ENCODE measurements at places on chromosomes 16 and 17. TPM values are rescaled to one million over a fixed set of nuclear protein-coding genes. Genes with fewer than 3 reads are reported as not detected.

DNA sequence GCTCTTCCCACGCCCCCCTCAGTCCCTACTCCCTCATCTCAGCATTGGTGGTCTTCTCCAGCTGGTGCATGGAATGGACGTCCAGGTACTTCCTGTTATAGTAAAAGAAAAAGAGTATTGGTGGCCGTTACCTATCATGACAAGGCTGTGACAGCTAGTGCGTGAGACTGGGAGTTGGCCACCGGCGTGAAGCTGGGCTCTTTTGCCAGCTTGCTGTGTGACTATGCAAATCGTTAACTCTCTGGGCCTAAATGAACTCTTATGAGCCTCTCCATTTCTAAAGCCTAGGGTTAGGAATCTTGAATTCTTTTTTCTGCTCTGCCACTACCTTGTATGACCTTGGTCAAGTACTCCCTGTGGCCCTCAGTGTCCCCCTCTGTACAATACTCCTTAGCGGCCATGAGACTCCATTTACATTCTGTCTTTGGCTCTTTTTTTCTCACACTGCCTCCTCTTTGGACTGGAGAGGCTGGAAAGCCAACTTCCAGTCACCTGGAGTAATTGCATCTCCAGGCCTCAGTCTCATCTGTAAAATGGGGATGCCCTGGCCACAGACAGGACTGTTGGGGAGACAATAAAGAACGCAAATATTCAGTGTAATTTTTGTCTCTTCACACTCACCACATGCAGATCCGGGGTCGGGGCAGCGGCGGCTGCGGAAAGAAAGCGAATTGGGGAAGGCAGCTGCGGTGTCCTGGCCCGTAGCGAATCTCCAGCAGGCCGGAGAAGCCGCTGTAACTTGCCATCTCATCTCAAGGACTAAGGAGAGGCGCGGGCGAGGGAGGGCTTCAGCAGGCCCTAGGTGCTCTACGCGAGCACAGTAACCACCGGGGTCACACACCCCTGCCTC lies 1.1 kb downstream of the CFAP119 start:
- DNase-seq: no peak

GRCh38 chr16:17538927-17539326 lies 68.2 kb upstream of the XYLT1 start:
- DNase-seq: no peak

DNA sequence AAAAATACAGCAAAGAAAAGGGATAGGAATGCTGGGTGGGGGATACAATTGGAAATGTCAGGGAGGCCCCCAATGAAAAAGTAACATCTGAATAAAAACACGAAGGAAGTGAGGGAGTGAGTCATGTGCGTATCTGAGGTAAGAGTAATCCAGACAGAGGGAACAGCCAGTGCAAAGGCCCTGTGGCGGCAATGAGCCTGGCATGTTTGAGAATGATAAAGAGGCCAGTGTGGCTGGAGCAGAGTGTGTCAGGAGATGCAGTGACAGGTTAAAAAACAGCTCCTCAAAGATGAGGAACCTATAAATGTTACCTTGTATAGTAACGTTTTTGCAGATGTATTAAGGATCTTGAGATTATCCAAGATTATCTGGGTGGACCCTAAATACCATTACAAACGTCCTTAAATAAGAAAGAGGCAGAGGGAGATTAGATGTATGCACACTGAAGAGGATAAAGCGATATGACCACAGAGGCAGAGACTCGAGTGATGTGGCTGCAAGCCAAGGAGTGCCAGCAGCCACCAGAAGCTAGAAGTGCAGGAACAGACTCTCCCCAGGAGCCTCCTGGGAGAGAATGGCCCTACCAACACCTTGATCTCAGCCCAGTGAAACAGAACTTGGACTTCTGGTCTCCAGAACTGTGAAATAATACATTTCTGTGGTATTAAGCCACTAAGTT lies 17.8 kb upstream of the SLC35B1 start:
- DNase-seq: no peak

DNA sequence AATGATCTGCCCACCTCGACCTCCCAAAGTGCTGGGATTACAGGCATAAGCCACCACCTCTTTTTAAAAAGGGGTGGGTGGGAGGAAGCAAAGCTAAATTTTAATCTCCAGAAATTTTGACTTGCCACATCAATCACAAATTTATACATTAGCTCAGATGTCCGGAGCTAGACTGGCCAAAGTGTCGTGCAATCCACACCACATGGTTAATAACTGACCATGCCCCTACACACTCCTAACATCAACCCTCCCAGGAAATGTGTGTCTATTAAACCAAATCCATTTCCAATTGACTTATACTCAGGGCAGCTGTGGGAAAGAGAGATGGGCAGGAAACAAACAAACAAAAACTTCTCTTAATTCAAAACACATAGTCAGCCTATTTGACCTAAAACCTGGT lies 29.9 kb downstream of the SMURF2 start:
- no peak for DNase-seq

The FBXW10B gene
- total RNA-seq: 0.55 TPM

The KCNJ18 gene
- not detected for total RNA-seq

- DNase-seq: no peak
These were observed 85.7 kb downstream of the DNAH17 start for GRCh38 chr17:78491236-78492115.

DNA sequence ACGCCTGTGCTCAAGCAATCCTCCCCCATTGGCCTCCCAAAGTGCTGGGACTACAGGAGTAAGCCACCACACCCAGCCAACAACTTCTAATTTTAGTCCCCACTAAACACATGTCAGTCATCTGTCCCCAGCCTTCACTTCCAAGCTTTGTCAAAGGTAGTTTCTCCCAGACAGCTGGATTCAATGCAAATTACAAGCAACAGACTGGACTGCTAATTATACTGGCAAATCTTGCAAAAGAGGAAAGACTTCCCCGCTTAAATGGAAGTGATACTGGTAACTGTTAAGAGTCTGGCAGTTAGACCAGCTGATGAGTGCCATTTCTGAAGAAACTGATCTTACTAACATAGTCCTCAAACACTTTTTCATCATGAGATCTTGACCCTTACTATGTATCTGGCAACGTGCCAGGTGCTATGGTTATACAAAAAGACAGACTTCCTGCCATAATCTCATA lies 8.2 kb upstream of the GGA2 start:
- no peak for DNase-seq

GRCh38 chr17:26774291-26775218 lies 519.4 kb upstream of the WSB1 start:
- DNase-seq: no peak

- DNase-seq: no peak
These were observed 7.2 kb downstream of the MRPL27 start for GRCh38 chr17:50365649-50366393.

DNA sequence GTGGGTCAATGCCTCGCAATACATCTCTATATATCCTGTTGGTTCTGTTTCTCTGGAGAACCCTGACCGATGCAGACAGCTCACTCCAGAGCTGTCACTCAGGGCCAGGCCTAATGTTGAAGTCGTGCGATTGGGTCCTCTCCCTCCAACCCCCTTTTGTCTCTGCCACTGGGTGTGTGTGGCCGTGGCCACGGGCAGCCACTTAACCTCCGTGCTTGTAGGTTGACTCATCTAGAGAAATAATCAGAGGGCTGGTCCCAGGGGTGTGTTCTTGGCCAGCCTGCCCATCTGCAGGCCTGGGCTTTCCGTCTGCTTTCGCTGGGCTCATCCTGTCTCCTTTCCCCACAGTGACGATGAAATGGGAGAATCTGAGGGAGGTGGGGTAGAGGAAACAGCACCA lies 7.4 kb downstream of the ADAD2 start:
- no peak for DNase-seq

The NPTX1 gene
- 0.25 TPM for total RNA-seq
